Activated CD4-positive, alpha-beta T cell treated with anti-CD3 and anti-CD28 coated beads for 24 hours (primary cell): ENCODE measurements at places on chromosomes 13 and 19.

- no peak for DNase-seq
Measured at GRCh38 chr19:7013678-7014077, 7.6 kb downstream of the MBD3L2B start.

GRCh38 chr19:7521551-7522071 is 813 bp upstream of the MCOLN1 start:
- DNase-seq: no peak

GRCh38 chr13:109481040-109481439 is 305.3 kb downstream of the IRS2 start:
- no peak for DNase-seq

GRCh38 chr19:44648631-44649251 is 5.0 kb downstream of the PVR start:
- DNase-seq: no peak

GRCh38 chr13:23572836-23573235 is 2.6 kb downstream of the TNFRSF19 start:
- DNase-seq: no peak

DNA sequence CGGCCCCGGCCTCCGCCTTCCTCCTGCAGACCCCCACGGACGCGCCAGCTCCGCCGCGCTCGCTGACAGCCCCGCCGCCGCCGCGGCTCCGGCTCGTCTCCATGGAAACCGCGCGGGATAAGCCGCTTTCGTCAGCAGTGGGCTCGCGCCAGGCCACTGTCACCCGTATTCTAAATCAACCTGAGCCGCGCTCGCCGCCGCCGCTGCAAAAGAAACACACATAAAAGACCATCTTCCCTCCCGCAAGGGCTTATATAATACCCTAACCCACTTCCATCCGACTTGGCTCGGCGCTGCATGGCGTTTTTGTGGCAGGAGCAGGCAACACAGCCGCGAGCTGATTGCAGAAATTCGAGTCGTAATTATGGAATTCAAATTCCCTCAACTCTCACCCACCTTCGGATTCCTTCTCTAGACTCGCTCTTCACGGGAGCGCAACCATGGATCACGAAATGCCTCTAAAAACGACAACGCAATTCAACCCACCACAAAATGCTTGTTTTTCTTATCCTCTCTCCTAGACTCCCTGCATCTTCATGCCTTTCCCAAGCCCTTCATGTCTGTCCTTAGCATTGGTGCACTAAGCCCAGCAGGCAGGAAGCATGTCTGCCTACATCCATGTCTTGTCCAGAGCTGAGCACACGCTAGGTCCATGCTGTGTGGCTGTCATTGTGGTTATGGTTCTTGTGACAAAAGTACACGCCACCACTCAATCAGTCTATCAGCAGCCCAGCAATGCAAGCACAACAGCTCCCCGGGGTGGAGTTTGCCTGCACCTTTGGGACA is at the start of gene AMER2:
AMER2 (minus strand) TSS at position 772 of the 786 bp plus-strand sequence; CDS start at position 103, 669 bp downstream.
- no peak for DNase-seq
